Motor neuron (in vitro differentiated cells): ENCODE measurements at places on chromosomes 12 and 14. TPM values are rescaled to one million over a fixed set of nuclear protein-coding genes. Genes with fewer than 3 reads are reported as not detected.

The TAS2R8 gene
- total RNA-seq, result 0.58 TPM in 1 of 2 replicates, not detected in the other

GRCh38 chr12:121237415-121237814, 27.5 kb downstream of the P2RX4 start:
- ATAC-seq, result no peak

GRCh38 chr14:61388173-61388975, 67.0 kb downstream of the PRKCH start:
- no peak for ATAC-seq

The CTSG gene
- 0.25 and 0.27 TPM in 2 replicates for total RNA-seq

DNA sequence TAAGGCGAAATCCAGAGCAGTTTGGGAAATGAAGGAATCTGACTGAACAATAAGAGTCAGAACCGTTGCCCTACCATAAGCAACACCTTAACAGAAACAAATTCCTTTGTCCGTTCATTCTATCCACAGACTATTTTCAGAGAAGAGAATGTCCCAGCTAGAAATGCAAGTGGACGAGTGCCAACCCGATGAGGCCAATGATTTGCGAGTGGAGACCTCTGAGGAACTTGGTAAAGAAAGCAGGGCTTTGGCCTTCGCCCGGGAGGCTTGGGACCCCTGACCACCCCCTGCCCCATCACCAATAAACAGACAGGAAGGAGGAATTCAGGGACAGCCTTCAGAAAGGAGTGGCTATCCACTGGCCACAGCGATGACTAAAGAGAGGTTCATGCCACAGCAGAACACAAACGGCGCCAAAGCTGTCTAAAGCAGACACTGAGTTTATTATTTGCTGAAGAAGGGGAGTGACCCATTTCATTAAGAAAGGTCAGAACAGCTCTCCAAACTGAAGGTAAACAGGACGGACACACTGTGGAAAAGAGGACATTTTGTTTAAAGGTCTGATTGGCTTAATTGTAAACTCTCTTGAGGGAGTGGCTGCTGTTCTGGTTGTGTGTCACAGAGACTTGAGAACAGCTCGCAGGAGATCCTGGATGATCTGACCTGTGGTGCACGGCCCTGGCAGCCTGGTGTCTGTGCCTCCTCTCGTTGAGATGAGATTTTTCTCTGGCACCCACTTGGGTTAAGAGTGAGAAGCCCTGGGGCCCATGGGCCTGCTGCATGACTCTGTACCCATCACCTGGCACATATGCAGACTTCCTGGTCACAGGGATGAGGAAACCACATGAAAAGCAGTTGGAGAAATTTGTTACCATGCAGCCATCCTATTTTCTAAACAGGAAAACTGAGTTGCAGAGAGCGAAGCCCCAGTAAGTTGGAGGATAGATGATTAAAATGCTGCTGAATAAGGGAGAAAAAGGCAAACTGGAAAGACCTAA, 142.0 kb upstream of the PZP start:
- no peak for ATAC-seq
